ENCODE measurements at places on chromosomes 1 and 21. TPM values are rescaled to one million over a fixed set of nuclear protein-coding genes. Genes with fewer than 3 reads are reported as not detected.

Gene CD53
- polyA plus RNA-seq, result 7.9 TPM

Gene FNDC5
- 56.2 TPM for polyA plus RNA-seq

Gene IL12RB2
- polyA plus RNA-seq, result 0.70 TPM

DNA sequence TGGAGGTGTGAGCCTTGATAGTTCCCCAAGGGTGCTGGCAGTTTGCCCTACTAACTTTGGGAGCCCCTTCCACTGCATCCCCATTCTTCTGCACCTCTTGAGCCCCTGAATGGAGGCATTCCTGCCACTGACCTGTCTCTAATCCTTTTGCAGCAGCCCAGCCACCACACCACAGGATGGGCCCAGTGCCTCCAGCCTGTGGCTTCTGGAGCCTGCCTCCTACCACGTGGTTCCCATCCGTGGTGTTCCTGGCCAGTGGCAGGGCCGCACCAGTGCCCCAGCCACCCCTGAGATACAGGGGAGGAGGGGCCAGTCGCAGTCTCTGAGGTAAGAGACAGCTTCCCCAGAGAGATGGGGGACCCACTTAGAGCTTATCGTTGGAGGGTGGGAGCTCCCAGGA lies 14.4 kb downstream of the INAVA start:
- no peak for DNase-seq

- no peak for DNase-seq
Measured at GRCh38 chr1:223820515-223820858, 25.3 kb downstream of the TP53BP2 start.

All from renal cortex interstitium (tissue), 15 donors.